Lower leg skin (tissue), 4 donors: ENCODE measurements at places on chromosomes 5 and 9.
A peak's percentile ranks its signal among the peaks of the same experiment; 100 is the strongest.

- DNase-seq, result no peak
Observed at GRCh38 chr9:112535301-112535700, 48.7 kb downstream of the KIAA1958 start.

GRCh38 chr5:56227691-56228090 lies 5.4 kb downstream of the ANKRD55 start:
- no peak for DNase-seq

DNA sequence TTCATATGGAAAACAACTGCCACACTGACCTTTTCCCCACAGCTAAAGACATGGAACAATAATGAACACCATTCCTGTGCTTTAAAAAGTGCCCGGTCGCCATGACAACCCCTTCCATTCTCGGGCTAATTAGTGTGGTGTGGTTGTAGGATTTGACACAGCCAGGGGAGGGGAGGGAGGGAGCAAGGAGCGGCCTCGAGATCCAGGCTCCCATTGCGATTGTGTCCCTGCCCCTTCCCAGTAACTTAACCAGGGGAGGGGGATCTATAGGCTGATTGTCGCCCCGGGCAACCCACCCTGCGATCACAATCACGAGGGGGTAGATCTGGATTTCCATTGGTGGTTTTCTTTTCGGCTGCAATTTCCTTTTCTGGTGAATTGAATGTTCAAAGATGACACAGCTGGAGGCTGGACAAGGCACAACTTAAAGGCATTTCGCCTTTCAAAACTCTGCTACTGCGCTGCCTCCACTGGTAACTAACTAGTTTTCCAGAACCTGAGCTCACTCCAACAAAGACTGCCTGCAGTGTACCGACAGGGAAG lies 96.7 kb upstream of the RETREG1 start:
- DNase-seq, result no peak

DNA sequence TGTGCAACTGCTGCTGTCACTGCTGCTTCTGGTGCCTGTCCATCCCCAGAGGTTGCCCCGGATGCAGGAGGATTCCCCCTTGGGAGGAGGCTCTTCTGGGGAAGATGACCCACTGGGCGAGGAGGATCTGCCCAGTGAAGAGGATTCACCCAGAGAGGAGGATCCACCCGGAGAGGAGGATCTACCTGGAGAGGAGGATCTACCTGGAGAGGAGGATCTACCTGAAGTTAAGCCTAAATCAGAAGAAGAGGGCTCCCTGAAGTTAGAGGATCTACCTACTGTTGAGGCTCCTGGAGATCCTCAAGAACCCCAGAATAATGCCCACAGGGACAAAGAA lies 265 bp downstream of the CA9 start:
- no peak for DNase-seq

- DNase-seq, result no peak
Observed at GRCh38 chr5:191949-192690, 825 bp downstream of the LRRC14B start.

DNA sequence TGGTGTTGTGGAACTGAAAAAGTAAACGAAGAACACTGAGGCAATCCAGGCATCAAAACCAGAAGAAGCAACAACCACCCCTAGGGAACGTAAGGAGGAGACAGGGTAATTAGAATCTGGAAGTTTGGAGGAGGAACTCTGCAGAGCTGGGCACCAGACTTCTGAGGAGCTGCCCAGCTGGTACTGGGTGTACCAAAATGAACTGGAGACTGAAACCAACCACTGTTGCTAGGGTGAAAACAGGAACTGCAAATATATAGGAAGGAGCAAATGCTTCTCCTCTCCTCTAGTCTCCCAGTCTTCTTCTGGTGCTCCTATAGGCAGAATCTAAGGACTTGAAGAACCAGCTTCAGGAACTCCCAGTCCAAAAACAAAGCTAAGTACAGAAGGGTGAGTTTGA lies 189.8 kb downstream of the ELAVL2 start:
- no peak for DNase-seq

DNA sequence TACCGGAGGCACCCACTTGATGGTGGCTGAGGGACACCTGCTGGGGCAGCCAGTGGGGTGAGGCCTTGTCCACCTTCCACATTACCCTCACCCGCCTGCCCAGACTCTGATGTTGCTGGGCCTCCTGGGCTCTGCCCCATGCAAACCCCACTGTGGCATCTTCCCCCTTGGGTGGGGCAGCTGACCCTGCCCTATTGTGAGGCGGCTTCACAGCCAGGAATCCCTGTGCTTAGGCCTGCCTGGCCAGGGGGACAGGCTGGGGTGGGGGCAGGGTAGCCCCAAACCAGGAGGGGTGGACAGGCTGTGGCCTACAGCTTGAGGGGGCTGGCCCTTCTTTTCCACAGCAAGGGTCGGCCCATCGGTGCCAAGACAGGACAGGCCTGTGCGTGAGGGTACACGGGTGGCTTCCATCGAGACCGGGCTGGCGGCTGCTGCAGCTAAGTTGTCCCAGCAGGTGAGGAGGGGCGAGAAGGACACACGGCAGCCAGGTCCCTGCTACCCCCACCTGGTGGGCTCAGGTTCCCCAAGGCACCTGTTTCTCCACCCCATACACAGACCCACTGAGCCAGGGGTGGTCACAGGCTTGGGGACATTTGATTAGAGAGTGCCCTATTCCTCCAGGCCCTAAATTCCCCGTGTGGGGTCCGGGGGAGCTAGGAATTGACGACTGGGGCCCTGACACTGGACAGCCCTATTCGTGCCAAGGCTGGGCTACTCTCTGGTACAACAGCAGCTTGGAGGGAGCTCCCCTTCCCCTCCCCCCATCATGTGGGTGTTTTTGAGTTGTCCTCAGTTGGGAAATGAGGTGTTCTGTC lies 99.2 kb downstream of the PHF2 start:
- no peak for DNase-seq

DNA sequence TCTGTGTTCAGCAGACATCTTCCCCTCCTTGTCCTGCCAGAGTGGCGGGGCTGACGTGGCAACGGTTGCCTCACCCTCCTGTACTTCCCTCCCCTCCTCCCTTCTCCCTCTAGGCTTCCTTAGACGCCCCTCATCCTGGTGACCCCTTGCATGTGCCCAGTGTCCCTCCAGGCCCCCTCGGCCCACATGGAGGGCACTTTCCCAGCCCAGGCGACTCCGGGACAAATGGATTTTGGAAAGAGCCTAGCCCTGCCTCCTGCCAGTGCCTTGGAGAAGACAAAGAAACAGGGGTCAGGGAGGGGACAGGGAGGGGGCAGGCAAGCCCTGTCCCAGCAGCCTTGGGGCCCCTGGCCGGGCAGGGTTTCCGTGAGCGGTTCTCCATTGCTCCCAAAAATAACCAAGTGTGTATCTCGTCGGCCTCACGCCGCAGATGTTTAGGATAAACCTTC lies 38.3 kb upstream of the NEURL1B start:
- DNase-seq, result no peak

DNA sequence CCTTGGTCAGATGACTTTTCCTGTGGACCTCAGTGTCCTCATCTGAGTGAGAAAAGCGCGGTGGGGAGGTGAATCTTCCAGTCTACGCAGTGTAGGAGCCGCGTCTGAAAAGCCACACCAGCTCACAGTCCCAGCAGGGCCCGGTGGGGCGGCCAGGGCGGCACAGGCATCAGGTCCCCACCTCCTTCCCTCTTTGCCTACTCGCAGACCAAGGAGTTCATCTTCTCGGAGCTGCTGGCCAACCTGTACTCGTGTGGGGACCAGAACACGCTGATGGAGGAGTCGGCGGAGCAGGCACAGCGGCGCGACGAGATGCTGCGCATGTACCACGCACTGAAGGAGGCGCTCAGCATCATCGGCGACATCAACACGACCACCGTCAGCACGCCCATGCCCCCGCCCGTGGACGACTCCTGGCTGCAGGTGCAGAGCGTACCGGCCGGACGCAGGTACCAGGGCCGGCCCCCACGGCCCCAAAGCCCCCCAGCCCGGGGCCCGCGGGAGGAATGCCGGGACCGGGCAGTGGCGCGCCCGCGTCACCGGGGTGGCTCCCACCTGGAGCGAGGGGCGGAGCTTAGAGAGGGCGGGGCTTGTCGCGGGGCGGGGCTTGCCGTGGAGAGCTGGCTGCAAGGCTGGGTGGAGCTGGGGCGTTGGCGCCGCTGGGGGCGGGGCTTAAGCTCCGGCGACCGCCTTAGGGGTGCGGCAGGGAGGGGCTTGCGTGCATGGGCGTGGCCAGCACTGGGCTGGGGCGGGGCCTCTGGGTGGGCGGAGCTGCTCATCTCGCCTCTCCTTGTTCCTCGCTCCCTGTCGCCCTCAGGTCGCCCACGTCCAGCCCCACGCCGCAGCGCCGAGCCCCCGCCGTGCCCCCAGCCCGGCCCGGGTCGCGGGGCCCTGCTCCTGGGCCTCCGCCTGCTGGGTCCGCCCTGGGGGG lies 25.6 kb downstream of the GOLGA2 start:
- DNase-seq, result peak; percentile 90

DNA sequence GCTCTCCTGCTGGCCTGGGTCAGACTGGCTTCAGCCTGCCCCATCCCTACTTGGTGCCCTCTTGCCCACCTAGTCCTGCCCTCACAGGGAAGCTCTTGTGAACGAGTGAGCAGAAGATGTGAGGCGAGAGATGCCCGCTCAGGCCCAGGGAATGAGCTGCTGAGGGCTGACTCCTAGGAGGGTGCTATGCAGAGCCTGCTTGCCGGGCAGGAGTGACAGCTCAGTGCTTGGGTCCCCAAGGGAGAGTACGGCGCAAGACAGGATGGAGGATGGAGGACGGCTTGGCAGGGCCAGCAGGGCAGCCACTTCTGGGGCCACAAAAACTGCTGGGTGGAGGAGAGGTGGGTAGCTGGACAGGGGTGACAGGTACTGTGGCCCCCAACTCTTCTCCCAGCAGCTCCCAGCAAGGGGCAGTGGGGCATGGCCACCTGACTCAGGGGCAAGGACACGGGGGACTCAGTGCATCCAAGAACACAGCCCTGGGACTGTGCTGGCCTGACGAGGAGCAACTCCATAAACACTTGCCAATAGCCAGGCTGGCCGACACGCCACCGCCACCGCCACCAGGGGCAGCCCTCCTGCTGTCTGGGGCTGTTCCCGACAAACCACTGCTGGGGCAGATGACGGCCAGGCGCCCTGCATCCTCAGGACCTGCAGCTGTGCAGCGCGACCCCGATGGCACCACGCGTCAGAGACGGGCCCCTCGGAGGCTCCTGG lies 55.6 kb upstream of the UBAC1 start:
- DNase-seq, result no peak

- no peak for DNase-seq
Observed at GRCh38 chr9:20526500-20527319, 95.6 kb downstream of the MLLT3 start.

DNA sequence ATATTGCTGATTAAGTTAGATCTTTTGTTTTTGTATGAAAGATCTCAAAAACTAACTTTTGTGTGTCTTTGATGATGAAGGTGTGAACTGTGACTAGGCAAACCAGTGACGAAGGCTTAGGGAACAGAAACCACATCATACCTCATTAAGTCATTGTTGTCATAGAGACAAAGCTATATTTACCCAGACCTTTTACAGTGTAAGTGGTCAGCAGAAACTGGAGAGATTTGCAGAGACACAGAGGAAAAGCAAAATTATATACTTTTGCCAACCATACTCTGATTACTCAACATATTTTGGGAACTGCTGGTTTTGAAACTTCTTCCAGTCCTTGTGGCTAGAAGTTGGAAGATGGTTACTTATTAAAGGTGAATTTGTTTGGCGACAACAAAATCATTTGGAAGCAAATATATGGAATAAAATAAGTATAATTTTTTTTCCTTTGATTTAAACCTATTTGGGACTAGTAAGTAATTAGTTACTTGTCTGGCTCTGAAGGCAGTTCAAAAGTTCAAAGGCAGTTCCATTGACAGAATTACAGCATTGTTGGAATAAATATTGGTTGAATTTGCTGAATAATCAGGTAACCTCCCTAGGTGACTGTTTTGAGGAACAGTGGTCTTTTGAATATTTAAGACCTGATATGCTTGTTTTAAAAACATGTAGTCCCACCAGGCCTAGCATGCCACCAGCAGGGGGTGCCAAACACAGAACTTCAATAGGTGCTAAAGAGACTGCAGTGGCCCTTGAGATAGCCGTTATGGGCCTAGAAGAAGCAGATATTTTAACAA lies 103.8 kb downstream of the RPS23 start:
- DNase-seq, result peak; percentile 34

- DNase-seq, result no peak
Observed at GRCh38 chr5:113237893-113238292, 196.9 kb downstream of the TSSK1B start.

GRCh38 chr5:50667023-50667652 lies 701 bp downstream of the PARP8 start:
- peak; percentile 92 for DNase-seq
